NCI-H460 (cell line): ENCODE measurements at places on chromosomes 2 and 18. TPM values are rescaled to one million over a fixed set of nuclear protein-coding genes. Genes with fewer than 3 reads are reported as not detected.

DNA sequence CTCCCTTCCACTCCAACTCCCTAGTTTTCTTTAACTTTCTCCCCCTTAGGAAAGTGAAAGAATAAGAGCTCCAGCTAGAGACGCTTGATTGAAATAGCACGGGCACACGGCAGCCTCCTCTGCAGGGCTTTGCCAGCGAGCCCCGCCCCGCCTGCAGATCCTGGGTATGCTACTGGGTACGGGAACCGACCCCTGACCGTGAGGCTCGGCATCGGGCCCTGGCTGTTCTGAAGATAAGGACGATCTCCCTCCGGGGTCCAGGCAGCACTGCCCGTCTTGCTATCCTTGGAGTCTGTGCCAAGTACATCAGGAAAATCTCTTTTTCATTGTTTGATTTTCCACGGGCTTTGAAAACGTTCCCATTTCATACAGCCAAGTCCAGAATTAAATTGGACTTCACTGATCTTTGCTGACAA is 284.5 kb downstream of the MTX2 start:
- peak; percentile 23 for DNase-seq

- no peak for DNase-seq
Measured at GRCh38 chr2:223046470-223047040, 5.4 kb upstream of the KCNE4 start.

GALM gene
- 2.8 and 3.8 TPM in 2 replicates for total RNA-seq

POTEI gene
- not detected in 2 replicates for total RNA-seq

GRCh38 chr2:70003093-70003830 is 41.8 kb upstream of the ASPRV1 start:
- DNase-seq, result no peak
